Stimulated activated CD4-positive, alpha-beta T cell treated with anti-CD3 and anti-CD28 coated beads, Interleukin-1b, Interleukin-23, amount 100 ng/mL, for 48 hours (primary cell): ENCODE measurements at places on chromosomes 7 and 10.

- no peak for DNase-seq
Observed at GRCh38 chr10:34814913-34815184, 247 bp downstream of the PARD3 start.

GRCh38 chr10:116511365-116511764 lies 34.4 kb upstream of the PNLIP start:
- no peak for DNase-seq

GRCh38 chr7:1767524-1767923 lies 97.4 kb downstream of the ELFN1 start:
- no peak for DNase-seq

DNA sequence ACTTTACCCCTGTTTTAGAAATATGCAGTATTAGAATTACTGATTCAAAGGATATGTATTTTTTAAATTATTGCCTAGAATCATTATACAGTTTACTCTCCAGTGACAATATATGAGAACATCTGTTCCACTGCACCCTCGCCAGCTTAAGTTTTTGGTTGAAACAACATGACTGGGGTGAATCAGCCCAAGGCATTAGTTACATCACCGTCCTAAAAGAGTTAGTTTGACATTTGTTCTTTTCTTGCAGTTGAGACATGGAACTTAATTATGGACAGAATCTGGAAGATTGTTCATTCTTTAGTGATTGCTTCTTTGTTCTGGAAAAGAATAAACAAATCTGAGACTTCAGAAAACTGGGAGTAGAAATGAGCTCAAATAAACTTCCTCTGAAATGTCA lies 167.3 kb upstream of the DKK1 start:
- no peak for DNase-seq

GRCh38 chr10:108688314-108688713 lies 1235.0 kb downstream of the XPNPEP1 start:
- DNase-seq, result no peak

- DNase-seq, result no peak
Observed at GRCh38 chr7:143314127-143314526, 1.8 kb upstream of the CLCN1 start.

- DNase-seq, result no peak
Observed at GRCh38 chr7:116097365-116098009, 66.9 kb upstream of the TFEC start.

GRCh38 chr10:65143723-65144122 lies 1622.5 kb downstream of the REEP3 start:
- DNase-seq, result no peak

GRCh38 chr7:92723205-92723604 lies 113.2 kb downstream of the CDK6 start:
- no peak for DNase-seq

DNA sequence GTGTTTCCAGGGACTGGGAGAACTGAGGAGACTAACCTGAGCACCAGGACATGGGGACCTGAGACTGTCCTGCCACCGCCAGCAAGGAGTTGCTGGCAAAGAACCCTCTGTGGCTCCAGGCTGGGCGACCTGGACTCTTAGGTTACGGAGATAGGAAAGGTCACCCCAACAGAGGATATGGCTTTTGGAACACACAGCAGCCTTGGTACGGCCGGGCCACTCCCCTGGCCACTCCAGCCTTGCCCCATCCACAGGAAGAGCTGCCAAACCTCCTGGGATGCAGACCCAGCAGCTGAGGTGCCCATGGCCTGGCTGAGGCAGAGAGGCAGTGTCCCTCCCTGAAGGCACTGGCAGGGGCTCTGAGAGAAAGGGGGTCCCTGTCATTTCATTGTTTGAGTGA lies 137.8 kb downstream of the OAT start:
- DNase-seq, result no peak

DNA sequence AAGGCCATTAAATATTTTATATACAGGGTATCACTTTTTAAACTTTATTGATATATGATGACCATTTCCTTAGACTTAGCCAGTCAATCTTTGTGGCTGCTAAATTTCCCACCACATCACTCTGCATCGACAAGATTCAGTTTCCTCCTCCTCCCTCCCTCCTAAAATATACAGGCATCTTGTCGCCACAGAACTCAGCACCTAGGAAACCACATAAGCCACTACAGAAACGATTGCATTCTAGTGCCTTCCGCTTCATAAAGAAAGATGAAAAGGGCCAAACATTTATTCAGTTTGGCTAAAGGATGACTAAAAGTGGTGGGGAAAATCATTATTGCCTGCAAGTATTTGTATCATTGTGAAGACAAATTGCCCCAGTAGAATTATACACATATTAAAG lies 30.7 kb downstream of the ERCC6 start:
- DNase-seq, result no peak

GRCh38 chr7:47945261-47946015 lies 2.8 kb downstream of the PKD1L1 start:
- peak; percentile 67 for DNase-seq

DNA sequence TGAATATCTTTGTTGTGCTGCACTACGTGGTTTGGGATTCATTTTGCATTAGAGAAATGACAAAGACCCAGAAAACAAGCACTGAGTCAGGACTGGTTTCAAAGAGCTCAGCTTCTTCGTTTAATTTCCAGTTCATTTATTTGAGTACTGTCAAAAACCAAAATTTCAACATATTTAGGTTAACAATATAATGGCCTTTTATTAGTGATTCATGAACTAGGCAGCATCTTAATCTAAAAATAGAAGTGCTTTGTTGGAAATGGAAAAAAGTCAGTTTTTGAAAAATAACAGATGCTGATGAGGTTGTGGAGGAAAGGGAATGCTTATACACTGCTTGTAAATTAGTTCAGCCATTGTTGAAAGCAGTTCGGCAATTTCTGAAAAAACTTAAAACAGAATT lies 856.4 kb downstream of the LRMDA start:
- DNase-seq, result no peak

- no peak for DNase-seq
Observed at GRCh38 chr7:133822001-133822641, 305.0 kb upstream of the LRGUK start.

DNA sequence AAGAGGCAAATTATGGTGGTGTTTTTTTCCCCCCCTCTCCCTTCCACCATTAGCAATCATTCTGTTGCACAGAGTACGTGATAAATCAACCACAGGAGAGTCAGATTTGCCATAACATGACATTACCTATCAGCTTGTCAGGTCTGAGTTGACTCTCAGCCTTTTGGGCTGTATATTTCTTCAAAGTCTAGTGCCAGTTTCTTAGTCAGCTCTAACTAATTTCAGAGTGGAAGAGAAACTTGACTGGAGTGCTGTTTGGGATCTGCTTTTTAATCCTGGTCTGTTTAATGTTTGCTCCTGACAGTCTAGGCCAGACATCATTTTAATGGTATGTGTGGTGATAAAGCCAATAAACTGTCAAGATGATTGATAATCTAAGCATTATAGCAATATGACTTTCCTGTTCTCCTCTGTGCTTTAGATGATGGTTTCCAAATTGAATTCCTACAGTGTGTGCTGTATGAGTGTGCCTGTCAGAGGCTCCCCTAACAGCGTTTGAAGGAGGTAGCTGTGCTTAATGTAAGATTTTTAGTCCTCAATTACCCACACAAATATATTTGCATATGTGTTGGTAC lies 76.9 kb downstream of the LRMDA start:
- no peak for DNase-seq

GRCh38 chr7:139212133-139212532 lies 18.9 kb upstream of the UBN2 start:
- DNase-seq, result no peak

DNA sequence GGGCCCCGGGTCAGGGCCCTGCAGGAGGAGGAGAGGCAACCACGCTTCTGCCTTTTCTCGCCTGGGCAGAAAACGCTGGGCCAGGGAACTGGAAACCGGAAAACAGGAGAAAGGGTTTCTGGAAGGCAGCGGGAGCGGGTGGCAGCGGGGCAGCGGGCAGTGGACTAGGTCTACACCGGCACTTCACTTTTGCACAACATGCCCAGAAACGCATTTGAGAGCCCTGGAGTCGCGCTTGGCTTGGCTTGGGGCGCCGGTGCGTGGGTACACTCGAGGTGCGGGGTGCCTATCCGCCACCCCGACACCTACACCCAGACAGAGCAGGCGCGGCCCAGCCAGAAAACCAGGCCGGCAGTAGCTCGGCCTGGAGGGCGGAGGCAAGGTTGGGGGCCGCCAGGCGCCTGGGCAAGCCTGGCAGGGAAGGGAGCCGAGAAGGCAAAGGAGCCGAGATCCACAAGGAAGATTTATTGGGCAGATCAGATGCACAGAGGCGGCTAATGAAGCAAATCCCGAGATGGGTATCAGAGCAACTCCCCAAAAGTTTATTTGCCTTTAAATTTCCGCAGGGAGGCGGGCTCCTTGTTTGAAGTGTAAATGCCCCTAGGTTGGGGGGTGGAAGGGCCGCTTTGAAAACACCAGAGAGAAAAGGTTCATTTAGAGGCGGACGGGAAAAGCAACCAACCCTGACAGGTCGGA lies 3.2 kb upstream of the PAX2 start:
- DNase-seq, result no peak

DNA sequence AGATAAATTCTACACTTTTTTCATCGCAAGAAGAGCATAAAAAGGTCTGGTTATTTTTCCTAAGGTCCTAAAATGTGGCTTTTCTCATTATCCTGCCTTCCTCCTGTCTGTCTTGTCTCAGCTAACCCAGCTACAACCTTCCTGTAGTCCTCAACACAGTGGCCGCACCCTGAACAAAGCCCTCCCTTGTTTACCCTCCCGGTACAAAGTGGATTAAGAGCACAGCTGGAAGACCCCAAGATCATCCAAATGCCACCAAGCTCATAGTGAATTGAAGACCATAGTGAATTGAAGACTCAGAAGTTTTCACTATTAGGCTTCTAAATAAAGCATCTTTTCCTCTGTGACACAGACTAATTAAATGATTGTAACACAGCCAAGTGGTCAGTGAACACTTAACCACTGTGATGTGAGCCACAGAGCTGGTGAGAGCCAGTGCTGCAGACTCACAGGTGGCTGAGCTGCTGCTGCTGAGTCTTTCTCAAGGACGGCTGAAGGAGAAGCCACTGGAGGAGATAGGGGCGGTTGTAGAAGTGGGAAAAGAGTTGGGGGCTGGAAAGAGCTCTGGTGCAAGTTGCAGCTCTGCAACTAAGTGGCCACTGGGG lies 123.6 kb downstream of the ATXN7L1 start:
- no peak for DNase-seq

GRCh38 chr10:36026081-36026480 lies 384.0 kb upstream of the FZD8 start:
- DNase-seq, result no peak

GRCh38 chr10:90614631-90615030 lies 243.2 kb downstream of the HTR7 start:
- no peak for DNase-seq

GRCh38 chr10:83516788-83517187 lies 622.5 kb upstream of the GHITM start:
- DNase-seq, result no peak

GRCh38 chr7:117096330-117096729 lies 143.0 kb downstream of the ST7 start:
- DNase-seq, result no peak

- DNase-seq, result no peak
Observed at GRCh38 chr7:50940621-50941020, 157.9 kb upstream of the GRB10 start.

- DNase-seq, result peak; percentile 2
Observed at GRCh38 chr7:136016649-136017395, 39.7 kb upstream of the MTPN start.

- DNase-seq, result no peak
Observed at GRCh38 chr10:60955957-60956425, 12.0 kb upstream of the RHOBTB1 start.

- no peak for DNase-seq
Observed at GRCh38 chr10:67282871-67283270, 357.0 kb downstream of the LRRTM3 start.

- DNase-seq, result no peak
Observed at GRCh38 chr7:15128716-15129115, 226.2 kb upstream of the DGKB start.

GRCh38 chr10:109187677-109188076 lies 735.6 kb downstream of the XPNPEP1 start:
- no peak for DNase-seq

- no peak for DNase-seq
Observed at GRCh38 chr10:109886781-109887140, 36.5 kb downstream of the XPNPEP1 start.

DNA sequence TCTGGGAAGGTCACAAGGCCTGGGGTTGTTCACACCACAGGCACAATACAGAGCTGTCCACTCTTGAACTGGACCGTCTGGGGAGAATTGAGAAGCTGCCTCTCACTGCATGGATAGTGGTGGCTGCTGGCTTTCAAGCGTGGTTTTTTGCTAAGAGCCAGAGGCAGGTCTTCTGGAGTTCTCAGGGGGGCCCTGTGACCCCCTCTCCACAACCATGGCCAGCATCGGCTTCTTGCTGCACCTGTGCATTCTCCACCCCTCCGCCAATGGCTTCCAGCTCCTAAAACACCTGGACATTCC lies 140.3 kb downstream of the ADCY1 start:
- DNase-seq, result no peak

DNA sequence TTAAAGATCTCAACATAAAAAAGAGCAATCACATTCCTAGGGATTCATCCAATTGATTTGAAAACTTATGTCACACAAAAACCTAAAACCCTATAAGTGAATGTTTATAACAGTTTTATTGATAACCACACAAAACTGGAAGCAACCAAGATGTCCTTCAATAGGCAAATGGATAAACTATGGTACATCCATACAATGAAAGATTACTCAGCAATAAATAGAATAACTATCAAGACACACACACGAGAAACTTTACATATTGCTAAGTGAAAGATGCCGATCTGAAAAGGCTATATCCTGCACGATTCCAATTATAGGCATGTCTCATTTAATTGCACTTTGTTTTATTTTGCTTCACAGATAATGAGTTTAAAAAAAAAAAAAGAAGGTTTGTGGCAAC lies 83.3 kb downstream of the ATE1 start:
- no peak for DNase-seq

- no peak for DNase-seq
Observed at GRCh38 chr10:70137135-70137534, 4.5 kb upstream of the AIFM2 start.

DNA sequence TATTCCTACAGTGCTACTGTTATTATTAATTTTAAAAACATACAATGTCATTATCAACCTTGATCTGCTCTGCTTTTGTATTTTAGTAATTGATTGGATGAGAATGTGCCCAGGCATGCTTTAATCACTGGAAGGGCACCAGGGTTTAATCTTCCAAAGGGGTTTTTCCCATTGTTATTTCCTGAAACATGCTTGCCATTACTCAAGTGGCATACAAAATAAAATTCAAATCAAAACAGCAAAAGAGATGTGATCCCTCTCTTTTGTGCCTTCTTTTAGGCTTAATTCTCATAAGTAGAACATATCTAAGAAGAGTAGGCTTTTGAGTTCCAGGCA lies 963.3 kb downstream of the LRMDA start:
- no peak for DNase-seq

DNA sequence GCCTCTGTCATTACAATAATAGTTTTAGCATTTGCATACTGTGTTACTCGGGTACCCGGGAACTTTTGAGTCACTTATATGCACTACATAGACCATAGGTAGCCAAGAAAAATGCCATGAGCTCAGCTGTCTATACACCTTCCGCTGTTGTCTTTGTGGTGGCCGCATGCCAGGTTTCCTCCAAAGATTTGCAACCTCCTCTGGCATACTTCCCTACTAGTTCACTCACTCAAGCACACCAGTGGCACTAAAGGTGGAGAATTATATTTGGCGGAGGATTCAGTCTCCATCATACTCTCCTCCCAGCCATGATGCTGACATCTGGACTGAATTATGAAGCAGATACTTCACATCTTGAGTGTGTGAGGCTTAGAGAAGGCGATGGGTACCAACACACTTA lies 35.6 kb upstream of the GRB10 start:
- DNase-seq, result no peak

- DNase-seq, result no peak
Observed at GRCh38 chr7:69757981-69758430, 159.7 kb downstream of the AUTS2 start.

GRCh38 chr10:119669975-119670640 lies 18.9 kb downstream of the BAG3 start:
- DNase-seq, result no peak
